Activated T-helper 1 cell treated with anti-CD3 and anti-CD28 coated beads, Interleukin-2, amount 50 U/mL, for 16 hours (primary cell): ENCODE measurements at places on chromosomes 7 and 10.

DNA sequence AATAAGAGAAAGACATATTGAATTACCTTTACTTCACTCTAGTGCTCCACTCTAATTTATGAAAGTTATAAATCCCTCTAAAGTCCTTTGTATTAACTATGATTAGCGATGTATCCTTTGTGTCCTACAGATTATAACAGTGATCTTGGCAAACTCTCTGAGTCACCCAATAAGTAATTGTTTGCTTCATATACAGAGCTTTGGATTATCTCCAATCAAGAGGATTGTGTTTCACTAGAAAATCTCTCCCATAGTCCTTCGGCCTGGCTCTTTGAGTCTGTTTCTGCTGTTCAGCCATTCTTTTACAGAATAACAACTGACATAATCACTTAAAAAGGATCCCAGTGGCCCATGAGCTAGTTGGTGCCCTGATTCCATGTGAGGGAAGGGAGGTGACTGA, 9.5 kb downstream of the LMOD2 start:
- DNase-seq, result no peak

GRCh38 chr7:2717293-2718261, 29.6 kb downstream of the AMZ1 start:
- DNase-seq, result no peak

- no peak for DNase-seq
Measured at GRCh38 chr10:86410542-86411124, 44.0 kb upstream of the GRID1 start.

DNA sequence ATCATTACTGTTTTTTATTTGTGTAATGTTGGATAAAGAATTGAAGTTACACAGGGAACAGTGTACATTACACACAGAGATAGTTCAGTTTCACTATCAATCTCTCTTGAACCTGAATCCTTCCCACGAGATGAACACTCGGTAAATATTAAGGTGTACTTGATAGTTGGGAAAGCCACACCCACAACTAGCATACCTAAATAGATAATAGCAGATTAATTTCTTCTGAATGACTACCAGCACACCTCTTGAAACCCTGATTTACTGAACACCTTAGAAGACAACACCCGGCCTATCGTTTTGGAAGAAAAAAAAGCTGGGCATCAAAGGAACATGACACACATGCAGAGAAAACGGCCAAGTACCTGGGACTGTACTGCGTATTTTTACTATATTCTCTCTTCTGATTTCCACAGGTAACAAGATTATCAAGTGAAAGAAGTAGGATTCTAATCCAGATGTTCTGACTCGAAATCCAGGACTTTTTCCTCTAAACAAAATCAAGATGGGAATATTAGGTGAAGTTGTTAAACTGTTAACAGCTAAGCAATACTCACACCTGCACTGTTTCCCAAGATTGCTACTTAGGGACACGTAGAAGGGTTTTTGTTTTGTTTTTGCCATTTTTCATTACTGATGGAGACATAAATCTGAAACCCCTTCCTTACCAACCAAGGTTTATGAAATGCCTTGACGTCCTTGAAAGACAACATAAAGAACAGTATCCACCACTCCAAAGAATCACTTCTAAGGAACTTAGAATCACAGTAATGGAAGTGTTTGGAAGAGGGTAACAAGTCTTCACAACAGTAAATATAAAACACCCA, 1.0 kb downstream of the CCDC186 start:
- no peak for DNase-seq

DNA sequence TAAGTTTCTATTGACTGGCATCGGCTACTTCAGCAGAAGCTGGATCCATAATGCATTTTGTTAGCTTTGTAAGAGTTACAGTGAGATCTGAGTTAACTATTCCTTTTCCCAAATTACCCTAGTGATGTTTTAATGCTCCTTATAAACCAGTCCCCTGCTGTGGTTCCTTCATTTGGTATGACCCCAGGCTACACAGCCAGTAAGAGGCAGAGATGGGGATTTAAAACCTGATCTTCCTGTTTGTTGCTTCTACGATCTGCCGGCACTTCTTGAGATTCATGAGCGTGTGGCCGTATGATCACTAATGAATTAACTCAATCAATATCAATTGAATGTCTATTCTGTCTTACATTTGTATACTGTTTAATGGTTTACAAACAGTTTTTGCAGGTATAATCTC, 86.1 kb downstream of the CACNB2 start:
- DNase-seq, result no peak

DNA sequence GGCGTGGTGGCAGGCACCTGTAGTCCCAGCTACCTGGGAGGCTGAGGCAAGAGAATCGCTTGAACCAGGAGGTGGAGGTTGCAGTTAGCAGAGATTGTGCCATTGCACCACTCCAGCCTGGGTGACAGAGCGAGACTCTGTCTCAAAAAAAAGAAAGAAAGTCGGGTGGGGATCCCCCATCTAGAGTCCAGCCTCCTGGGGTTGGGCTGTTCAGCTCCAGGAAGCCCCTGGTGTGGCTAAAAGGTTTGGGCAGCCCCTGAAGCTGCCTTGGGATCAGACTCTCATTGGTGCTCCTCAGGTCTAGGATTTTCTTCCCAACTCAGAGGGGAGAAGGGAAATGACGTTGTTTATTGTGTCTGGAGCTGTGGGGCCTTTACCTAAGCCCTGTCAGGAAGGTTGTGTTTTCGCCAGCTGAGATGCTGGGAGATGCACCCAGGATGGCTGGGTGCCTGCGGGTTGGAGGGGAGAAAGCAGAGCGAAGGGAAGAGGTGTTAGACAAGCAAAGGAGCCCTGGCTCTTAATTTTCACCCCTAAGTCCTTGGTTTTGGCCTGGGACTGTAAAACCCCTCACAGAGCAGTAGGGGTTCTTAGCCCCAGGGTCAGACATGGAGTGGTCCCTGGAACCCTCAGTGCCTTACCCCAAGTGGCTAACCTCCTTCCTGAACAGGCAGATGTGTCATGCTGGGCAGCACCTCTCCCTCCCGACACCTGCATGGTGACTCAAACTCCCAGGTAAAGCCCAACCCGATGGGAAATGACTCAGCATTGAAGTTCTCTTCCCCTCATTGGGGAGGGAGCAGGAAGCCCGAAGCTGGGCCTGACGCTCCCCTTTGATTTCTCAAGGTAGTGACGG, 21.1 kb downstream of the PLAU start:
- DNase-seq, result peak; percentile 24
